ENCODE measurements at places on chromosomes 4 and X.

DNA sequence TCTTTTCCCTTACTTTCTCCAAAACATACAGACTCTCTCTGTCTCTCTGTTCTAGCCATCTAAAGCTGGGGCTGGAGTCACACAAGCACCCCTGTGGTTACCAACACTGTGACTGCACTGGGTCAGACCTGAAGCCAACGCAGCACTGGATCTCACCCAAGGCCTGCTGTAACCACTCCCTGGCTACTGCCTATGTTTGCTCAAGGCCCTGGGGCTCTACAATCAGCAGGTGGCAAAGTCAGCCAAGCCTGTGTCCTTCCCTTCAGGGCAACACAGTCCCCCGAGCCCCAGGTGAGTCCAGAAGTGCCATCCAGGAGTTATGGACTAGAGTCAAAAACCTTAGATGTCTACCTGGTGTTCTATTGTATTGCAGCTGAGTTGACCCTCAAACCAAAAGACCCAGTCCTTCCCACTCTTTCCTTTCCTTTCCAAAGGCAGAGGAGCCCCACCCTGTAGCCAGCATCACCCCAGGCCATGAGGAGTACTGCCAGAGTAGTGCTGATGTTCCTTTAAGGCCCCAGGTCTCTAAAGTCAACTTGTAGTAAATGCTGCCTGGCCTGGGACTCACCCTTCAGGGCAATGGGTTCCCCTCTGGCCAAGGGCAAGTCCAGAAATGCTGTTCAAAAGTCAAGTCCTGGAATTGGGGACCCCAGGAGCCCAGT, 58.8 kb upstream of the RAP2C start:
- no peak for DNase-seq

DNA sequence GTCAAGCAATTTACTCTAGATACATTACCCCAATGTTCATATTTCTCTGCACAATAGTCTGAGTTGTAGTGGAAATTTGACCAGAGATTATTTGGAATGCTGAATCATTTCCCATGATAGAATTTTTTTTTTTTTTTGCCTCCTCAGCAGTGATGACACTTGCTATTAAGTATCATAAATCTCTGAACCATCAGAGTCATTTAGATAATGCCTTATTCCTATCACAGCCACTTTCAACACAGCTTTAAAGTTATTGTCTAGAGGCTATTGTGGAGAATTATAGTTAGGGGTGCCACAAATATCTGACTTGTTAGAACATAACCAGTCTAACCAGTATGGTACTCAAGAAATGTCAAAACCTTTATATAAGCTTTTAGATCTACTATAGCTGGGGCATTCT, 79.8 kb downstream of the LCORL start:
- no peak for DNase-seq

DNA sequence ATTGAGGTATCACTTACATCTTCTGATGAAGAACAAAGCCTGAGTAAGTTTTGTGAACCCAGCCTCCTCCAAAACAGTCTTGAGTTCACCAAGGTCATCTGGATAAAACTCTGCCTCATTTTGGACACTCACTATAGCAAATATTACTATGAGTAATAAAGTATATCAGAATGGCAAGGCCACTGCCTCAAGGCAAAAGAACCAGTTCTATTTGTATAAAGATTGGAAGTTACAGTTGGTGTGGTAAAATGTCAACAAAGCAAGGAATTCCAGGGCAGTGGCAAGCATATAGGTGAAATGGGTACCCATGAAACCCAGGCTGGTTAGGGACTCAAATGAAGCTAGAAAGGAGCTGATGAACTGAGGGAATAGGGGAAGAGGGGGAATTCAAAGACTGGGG, 2.4 kb upstream of the ARHGEF6 start:
- no peak for DNase-seq

DNA sequence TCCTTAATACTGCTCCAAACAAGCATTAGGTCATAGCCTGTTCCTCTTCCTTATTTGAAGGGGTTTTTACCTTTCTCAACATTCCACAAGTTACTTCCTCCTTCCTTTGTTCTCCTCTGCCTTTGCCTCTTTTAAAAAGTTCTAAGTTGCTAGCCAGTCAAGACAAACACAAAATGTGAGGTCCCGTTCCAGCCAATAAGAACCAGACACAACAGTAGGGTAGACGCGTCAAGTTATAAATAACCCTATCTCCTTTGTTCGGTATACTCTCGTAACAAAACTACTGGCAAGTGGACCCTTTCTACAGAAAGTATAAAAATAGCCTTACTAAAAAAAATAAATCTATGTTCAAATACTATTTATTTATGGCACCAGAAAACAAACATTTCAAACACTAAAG, 6.3 kb upstream of the ACE2 start:
- no peak for DNase-seq

DNA sequence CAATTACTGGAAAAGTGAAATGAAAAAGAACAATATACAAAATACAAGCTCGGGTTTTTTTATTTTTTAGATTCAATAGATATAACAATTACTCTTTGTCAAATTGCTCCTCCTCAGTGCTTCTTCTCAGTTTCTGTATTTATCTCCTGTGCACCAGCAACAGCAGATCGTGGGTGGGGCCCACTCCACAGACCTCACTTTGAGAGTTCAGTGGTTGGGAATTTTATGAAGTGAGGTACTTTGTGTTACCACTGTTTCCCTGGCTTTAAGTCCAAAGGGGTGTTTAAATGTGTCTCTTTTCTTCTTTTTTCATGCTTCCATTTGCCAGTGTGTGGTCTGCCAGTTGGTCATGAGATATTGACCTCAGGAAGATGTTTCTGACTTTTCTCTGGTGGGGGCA, 54.4 kb downstream of the KIT start:
- no peak for DNase-seq

GRCh38 chr4:87049508-87049907, 114.7 kb downstream of the AFF1 start:
- DNase-seq = no peak

Data from activated gamma-delta T cell treated with Interleukin-2 at 50 U/mL for 16 hours (primary cell).